ENCODE measurements at places on chromosomes 16 and 17.

GRCh38 chr16:23317266-23317661 lies 15.2 kb downstream of the SCNN1B start:
- no peak for DNase-seq

DNA sequence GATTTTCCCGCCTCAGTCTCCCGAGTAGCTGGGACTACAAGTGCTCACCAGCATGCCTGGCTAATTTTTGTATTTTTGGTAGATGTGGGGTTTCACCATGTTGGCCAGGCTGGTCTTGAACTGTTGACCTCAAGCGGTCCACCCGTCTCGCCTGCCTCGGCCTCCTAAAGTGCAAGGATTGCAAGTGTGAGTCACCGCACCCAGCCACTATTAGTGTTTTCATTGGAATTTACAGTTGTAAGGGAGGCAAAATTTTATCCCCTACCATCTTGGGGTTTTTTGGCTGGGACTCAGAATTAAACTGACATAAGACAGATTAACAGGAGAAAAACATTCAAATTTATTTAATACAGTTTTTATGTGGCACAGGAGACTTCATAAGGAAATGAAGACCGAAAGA lies 12.3 kb upstream of the MYCBPAP start:
- peak; percentile 65 for DNase-seq

DNA sequence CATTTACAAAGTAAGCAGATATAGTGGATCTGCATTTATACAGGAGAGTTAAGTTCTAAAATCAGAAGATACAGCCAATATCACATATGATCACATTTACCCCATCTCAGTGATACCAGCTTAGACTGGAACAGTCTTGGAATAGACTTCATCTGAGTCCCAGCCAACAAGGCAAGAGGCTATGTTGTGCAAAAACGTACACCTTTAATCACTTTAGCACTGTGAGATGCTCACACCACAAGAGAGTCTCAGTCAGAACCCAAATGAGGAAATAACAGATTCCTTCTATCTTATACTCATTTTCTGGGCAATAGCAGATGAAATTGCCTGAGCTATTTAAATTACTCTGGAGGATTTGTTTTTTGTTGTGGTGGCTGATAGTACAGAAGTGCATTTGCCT lies 145.6 kb downstream of the ANKFN1 start:
- DNase-seq: no peak

- peak; percentile 97 for DNase-seq
Measured at GRCh38 chr16:4373909-4374742, 2.5 kb downstream of the VASN start.

- peak; percentile 53 for DNase-seq
Measured at GRCh38 chr16:11546608-11547061, 40.1 kb downstream of the LITAF start.

GRCh38 chr16:86771506-86772460 lies 193.4 kb downstream of the FOXL1 start:
- DNase-seq: peak; percentile 73

- peak; percentile 70 for DNase-seq
Measured at GRCh38 chr16:28915181-28915580, 9.9 kb downstream of the RABEP2 start.
